ENCODE measurements at places on chromosomes 2 and 18. TPM values are rescaled to one million over a fixed set of nuclear protein-coding genes. Genes with fewer than 3 reads are reported as not detected.

- no peak for DNase-seq
Measured at GRCh38 chr18:3139406-3139805, 80.4 kb downstream of the MYOM1 start.

The SLC19A3 gene
- polyA plus RNA-seq = 11.0 TPM

The CCDC121 gene
- polyA plus RNA-seq = 12.3 TPM

The RESP18 gene
- not detected for polyA plus RNA-seq

- DNase-seq = no peak
Measured at GRCh38 chr2:62270728-62271127, 74.8 kb downstream of the B3GNT2 start.

DNA sequence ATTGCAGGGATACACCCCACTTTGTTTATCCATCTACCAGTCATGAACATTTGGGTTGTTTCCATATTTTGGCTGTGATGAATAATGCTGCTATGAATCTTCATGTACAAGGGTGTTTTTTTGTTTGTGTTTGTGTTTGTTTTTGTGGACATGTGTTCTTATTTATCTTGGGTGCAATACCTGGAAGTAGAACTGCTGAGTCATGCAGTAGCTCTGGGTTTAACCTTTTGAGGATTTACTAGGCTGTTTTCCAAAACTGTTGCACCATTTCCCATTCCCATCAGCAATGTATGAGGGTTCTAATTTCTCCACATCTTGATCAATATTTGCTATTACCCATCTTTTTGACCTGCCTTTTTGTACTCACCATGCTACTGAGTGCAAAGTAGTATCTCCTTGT lies 140.0 kb upstream of the CYP1B1 start:
- no peak for DNase-seq

GRCh38 chr2:118319271-118319684 lies 231.0 kb downstream of the INSIG2 start:
- no peak for DNase-seq

- no peak for DNase-seq
Measured at GRCh38 chr2:225590932-225591331, 191.4 kb downstream of the NYAP2 start.

- no peak for DNase-seq
Measured at GRCh38 chr2:31090188-31090587, 48.1 kb downstream of the GALNT14 start.

The DPYSL5 gene
- 8.5 TPM for polyA plus RNA-seq

GRCh38 chr2:109513749-109514588 lies 99.8 kb downstream of the SEPTIN10 start:
- no peak for DNase-seq

GRCh38 chr2:120829633-120830025 lies 94.0 kb downstream of the GLI2 start:
- DNase-seq = no peak

DNA sequence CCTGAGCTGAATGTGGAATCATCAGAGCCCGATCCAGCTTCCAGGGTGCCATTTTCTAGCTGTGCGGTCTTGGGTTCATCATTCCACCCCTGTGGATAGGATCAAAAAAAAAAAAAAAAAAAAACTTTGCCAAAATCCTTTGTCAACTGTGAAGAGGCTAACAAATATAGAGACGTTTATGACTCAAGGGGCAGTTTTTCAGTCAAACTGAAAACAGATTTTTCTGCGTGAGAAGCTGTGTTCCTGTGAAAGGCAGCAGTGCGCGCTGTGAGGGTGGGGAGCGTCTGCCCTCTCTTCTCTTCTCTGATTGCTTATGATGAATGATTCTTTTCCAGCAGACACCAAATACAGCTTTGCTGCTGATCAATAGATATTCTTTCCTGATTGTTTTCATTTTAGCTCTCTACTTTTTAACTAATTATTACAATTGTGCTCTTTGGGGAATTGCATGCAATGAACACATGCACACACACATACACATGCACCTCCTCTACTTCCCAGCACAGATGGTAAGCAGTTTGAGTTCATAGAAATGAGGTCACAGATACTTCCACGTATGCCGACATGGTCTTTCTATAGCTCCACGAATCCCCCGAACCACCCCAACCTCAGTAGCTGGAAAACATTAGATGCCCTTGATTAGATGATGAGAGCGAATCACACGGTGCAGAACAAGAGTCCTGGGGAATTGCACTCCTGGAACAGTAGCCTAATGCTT lies 175.4 kb downstream of the NRP2 start:
- DNase-seq = no peak

The IRS1 gene
- 13.0 TPM for polyA plus RNA-seq

GRCh38 chr2:192126426-192126825 lies 68.3 kb downstream of the TMEFF2 start:
- no peak for DNase-seq

The SULT1C4 gene
- 44.6 TPM for polyA plus RNA-seq

DNA sequence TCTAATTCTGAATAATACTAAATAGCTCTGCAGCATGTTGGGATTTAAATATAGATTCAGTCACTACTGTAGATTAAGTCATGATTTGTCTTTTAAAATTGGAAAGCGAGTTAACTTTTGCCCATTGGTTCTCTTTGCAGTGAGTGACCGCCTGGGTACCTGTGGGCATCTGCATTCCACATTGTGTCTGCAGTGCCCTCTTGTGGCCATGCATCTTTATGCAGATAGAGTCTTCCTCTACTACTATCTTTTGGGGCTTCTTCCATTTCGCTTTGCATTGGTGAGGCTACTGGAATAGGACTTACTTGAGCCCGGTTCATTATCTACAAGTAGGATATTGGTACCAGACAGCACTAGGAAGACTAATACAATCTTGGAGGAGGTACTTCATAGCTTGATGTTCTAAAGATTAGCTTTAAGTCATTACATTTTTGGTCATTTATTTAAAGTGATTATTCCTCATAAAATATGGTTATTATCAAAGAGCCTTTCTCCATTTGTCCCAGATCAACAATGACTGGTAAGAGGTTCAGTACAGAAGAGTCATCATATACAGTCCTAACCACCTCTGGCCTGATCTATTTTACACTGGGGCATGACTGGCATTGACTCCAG lies 203.0 kb downstream of the SOCS6 start:
- DNase-seq = no peak

GRCh38 chr18:10301831-10302483 lies 152.5 kb upstream of the APCDD1 start:
- DNase-seq = no peak

GRCh38 chr2:68032702-68033101 lies 30.1 kb downstream of the C1D start:
- DNase-seq = no peak

DNA sequence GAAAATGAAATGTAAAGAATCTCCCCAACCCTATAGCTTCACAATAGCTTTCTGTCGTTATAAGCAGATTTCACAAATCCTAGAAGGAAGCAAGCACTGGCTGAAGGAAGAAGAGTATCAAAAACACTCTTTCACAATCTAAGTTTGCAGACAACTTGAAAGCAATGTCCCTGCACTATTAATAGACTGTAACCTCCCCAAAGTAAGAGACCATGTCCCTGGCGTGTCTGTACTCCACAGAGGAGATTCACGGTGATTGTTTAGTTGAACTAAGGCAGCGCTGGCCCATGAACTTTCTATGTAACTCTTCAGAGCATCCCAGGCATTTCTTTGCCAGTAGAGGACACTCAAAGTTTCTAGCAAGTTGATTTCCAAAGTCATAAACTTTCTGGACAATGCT lies 128.0 kb upstream of the HNRNPA3 start:
- DNase-seq = no peak

GRCh38 chr2:33219850-33220275 lies 256.6 kb upstream of the RASGRP3 start:
- no peak for DNase-seq

The SKA1 gene
- polyA plus RNA-seq = 6.5 TPM

GRCh38 chr2:224775647-224776046 lies 59.5 kb upstream of the CCDC195 start:
- DNase-seq = no peak

GRCh38 chr2:109378682-109379081 lies 235.1 kb downstream of the SEPTIN10 start:
- DNase-seq = no peak

The TSPYL6 gene
- 0.29 TPM for polyA plus RNA-seq

DNA sequence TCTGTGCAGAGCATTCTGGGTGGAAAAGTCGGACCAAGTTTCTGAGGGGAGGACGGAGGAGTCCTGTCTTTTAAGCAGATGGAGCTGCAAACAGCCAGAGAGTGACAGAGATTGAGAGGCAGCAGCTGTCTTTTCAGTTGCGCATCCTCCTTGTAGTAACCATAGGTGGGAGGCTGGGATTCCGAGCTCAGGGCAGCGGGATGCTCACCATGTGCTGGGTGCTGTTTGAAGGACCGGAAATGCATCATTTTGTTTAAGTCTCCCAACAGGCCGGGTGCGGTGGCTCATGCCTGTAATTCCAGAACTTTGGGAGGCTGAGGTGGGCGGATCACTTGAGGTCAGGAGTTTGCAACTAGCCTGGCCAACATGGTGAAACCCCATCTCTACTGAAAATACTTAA lies 93.4 kb downstream of the AGAP1 start:
- no peak for DNase-seq

DNA sequence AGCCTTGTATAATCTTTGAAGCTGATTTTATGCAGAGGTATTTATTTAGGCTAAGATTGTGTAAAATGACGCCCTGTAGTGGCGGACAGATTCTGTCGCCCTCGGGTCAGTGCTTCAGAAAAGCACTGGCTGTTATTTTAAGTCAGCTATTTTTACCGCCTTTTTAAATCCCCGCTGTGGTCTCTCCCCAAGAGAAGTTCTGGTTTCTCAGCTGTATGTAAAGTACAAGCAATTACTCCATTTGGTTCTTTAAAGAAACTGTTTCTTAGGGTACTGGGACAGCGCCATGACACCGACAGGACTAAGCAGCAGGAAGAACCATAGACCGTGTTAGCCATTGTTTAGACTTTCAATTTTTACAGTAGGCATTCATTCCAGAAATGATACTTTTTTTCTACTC lies 65.0 kb downstream of the UGGT1 start:
- no peak for DNase-seq

GRCh38 chr2:64328756-64329155 lies 125.2 kb upstream of the LGALSL start:
- no peak for DNase-seq

The HADHA gene
- polyA plus RNA-seq = 202 TPM

The DQX1 gene
- polyA plus RNA-seq = 0.35 TPM

- DNase-seq = no peak
Measured at GRCh38 chr2:230217424-230217823, 2.4 kb downstream of the SP110 start.

GRCh38 chr2:96970248-96970875 lies 16.0 kb downstream of the FAM178B start:
- no peak for DNase-seq

- no peak for DNase-seq
Measured at GRCh38 chr2:218296847-218297246, 4.5 kb upstream of the TMBIM1 start.

- no peak for DNase-seq
Measured at GRCh38 chr2:160334028-160334741, 134.1 kb upstream of the ITGB6 start.

The DOK6 gene
- 19.2 TPM for polyA plus RNA-seq

DNA sequence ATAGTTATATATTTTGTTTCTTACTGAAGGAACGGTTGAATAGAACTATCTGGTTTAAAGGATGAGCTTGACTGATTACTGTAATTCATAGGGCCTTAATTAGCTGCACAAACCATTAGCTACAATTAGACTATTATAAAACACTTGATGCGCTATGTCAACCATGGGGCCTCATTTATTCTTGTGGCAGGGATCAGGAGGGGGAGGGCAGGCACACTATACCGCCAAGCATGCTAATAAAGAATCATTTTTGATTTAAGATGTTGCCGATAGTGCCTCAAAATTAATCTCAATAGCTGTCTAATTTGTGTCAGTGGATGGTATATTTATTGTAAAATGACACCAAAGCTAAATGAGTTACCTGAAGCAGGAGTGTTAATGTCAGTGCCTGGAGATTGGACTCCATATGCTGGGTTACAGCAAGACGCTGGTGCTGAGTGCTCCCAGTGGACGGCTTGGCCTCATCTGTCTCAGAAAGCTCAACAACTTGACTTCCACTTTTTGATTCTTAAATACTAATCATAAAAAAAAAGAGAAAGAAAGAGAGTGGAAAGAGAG lies 1007.0 kb upstream of the CELF4 start:
- no peak for DNase-seq

- DNase-seq = no peak
Measured at GRCh38 chr2:8058652-8059051, 623.2 kb upstream of the ID2 start.

DNA sequence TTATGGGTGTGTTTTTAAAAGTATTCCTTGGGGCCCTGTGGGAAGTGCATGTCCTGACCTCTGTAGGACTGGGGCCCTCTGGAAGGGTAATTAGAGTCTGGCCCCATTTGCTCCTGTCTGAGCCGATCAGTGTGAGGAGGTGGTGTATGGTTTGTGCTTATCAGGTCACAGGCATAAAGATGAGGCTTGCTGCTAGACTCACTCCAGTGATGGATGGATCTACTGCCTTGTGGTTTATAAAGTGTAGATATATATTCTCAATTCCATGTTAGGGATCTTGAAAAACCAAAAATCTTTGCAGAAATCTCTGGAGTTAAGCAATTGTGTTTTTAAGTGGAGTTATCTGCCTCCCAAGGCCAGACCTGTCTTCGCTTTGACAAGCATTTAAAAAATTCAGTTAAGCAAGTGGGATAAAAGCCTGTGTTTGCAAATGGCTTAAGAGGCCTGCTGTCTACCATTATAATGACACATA lies 182.4 kb downstream of the PTPRM start:
- DNase-seq = no peak

GRCh38 chr2:1975060-1975459 lies 230.7 kb upstream of the PXDN start:
- no peak for DNase-seq

DNA sequence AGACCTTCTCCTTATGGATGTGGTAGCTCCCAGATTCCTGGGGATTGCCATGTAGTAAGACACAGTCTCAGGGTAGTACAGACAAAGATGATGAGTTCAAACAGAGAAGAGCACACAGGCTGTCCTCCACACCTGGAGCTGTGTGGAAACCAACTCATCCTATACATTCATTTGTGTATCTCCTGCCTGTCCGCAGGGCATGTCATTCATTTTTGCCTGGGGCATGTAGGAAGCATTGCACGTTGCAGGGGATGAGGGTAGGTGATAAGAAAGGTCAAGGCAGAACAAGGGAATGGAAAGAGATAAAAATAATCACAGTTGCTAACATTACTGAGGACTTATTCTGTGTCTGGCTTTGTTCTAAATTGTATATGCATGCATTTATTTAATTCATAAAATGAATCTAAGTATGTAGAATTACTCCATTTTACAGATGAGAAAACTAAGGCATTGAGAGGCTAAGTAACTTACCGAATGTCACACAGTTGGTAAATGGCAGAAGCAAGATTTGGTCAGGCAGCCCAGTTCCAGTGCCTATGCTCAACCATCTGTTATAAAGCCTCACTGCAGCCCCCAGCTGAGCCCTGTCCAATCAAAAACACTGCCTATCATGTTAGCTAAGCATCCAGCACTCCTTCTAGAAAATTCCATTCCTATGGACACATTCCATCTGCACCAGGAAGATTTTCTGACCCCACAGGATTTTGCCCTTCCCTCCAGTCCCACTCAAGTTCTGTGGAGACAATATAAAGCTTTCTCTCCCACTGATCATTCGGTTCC lies 81.0 kb downstream of the SUMO1 start:
- DNase-seq = no peak

Data from left renal pelvis (tissue), 4 donors.